Fibroblast of skin of left quadriceps (primary cell): ENCODE measurements at places on chromosomes 3 and 15.

DNA sequence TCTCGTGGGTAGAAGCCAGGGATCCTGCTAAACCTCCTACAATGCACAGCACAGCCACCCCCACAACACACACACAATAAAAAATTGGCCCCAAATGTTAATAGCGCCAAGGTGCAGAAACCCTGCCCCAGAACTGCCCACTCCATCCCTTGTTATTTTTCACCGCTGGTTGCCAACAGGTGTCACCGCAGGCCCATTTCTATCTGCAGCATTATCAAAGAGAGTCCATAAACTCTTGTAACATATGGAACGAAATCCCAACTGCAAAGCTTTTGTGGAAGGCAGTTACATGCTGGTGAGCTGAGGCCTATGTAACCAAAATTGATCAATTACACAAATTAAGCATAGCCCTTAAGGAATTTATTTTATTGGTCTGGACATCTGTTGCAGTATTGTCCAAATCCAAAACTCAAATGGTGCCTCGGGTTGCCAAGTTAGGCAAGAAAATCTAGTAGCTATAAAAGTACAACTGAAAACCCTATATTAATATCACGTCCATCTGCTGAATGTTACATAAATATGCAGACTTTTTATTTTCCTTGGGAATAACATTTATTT lies 66.2 kb downstream of the SAMMSON start:
- DNase-seq, result no peak

GRCh38 chr3:78221300-78221699 lies 1181.4 kb downstream of the ROBO2 start:
- no peak for DNase-seq

- DNase-seq, result no peak
These were observed 33.4 kb downstream of the ETV5 start for GRCh38 chr3:186075489-186075888.

DNA sequence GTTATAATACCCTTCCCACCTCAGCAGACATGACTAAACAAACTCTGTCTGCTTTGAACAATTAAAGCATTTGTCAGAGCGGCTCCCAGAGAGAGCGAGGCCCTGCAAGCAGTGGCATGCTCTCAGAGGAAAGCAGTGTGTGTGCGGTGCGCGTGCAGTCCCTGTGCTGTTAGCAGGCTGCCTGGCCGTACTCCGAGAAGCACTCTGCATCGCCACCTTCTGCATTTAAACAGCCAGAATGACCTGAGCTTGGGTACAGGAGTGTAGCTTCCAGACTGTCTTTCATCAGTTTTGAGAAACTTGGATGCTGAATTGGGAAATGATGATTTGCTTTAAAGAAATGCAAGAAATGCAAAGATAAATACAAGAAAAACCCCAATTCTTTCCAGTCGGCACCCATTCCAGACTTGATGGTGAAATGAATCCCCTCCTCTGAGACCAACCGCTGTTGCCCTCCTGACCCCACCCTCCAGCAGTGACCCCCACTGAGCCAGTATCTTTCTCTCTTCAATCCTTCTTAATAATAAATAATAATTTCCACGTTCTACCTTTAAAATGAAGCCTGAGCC lies 113.5 kb downstream of the VGLL4 start:
- DNase-seq, result peak; percentile 94

- DNase-seq, result no peak
These were observed 3.4 kb downstream of the SELENOK start for GRCh38 chr3:53888232-53888631.

- peak; percentile 99 for DNase-seq
These were observed 440.7 kb upstream of the THBS1 start for GRCh38 chr15:39140060-39140604.

- DNase-seq, result peak; percentile 15
These were observed 49.4 kb upstream of the SYNPR start for GRCh38 chr3:63228677-63229076.

DNA sequence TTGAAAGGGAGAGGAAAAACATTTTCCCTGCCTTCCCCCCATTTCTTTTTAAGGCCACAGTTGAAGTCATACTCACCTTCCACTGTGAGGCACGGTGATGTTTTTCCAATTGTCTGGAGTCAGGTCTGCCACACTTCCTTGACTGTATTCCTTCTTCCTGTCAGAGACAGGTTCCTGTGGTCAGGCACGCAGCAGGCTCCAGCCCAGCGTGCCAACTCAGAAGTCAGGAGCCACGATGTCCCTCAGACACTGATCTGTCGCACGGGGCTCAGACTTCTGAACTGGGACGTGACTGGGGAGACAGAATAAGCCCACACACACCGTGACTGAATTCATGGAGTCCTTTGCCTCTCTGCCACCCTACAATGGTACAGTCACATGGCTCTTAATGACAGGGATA lies 41.2 kb upstream of the ADAMTS9 start:
- DNase-seq, result no peak

DNA sequence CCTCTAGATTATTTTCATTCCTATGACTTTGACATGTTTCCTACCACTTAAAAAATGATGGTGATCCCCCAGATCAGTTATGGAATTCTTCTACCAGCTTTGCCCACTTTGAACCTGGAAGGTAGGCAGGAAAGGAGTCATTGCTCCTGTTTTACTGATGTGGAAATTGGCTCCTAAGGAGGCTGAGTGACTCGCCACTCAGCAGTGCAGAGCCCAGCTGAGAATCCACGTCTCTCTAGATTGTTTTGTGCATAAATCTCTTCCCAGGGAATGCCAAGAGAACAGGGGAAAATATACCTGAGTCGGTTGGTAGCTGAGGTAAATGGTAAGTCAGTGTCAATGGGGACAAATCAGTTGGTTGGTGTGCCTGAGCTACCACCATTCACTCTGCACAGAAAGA lies 4.7 kb downstream of the LTF start:
- DNase-seq, result no peak

GRCh38 chr3:30225021-30225420 lies 381.4 kb upstream of the TGFBR2 start:
- no peak for DNase-seq

DNA sequence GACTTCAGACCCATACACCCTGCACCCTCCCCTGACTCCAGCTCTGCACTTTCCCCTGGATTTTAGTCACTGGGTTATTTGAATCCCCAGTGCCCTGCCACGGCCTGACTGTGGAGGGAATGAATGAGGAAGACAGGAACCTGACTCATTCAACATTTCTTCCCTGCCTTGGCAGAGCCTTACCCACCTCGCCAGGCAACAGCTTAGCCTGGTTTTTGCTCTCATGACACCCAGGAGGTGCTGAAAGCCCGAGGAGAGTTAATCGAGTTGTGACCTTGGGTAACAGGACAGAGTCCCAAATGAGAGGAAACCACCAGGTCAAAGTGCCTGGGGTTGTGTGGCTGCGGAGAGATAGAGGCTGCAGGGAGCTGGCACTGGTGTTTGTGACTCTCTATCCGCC lies 128.3 kb downstream of the SMAD6 start:
- DNase-seq, result no peak

DNA sequence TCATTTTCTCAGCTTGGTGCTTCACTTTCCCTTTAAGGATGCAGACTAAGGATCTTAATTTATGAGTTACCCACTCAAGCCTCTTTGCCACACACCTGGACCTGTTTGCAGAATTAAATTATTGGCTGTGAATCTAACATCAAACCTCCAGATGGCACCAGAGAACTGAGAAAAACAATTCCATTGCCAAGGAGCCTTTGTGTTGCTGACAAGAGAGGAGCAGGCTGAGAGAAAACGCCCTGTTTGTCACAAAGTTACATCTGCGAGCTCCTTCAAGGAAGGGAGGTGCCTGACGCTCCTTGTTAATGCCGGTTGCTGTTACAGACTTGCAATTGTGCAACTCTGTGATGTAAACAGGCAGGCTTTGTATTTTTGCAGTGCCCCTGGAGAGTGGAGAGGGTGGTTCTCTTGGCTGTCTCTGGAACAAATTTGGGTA lies 36.3 kb upstream of the TMC3 start:
- DNase-seq, result peak; percentile 61

GRCh38 chr3:100609963-100610362 lies 562 bp downstream of the ADGRG7 start:
- DNase-seq, result no peak

- DNase-seq, result no peak
These were observed 20.1 kb upstream of the ST3GAL6 start for GRCh38 chr3:98743071-98743470.

DNA sequence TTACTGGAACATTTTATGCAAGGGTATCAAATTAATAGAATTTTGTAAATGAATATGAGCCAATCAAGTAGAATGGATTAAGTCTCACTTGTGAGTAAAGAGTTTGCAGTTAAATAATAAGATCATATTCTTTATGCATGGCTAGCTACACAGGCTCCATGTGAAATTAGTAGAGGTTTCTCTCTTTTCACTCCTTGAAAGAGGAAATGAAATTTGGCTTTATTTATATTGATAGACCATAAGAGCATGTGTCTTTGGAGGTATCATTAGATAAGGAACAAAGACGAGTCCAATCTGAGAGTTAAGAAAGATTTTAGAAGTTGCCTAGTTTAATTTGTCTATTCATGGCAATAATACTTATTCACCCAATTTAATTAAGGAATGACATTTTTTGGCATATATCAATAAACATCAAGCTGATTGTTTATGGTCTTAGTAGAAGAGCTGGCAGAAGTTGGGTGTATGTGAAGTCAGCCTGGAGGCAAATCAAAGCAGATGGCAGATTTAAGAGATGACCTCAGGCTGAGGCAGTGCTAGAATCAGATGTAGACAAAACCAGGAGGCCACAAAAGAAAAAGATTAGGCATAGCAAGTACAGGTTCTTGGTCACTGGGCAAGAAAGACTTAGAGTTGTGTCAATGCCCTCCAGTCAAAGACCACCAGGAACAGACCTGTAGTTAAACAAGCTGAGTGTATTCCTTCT lies 406.5 kb upstream of the ARHGEF26 start:
- DNase-seq, result no peak

DNA sequence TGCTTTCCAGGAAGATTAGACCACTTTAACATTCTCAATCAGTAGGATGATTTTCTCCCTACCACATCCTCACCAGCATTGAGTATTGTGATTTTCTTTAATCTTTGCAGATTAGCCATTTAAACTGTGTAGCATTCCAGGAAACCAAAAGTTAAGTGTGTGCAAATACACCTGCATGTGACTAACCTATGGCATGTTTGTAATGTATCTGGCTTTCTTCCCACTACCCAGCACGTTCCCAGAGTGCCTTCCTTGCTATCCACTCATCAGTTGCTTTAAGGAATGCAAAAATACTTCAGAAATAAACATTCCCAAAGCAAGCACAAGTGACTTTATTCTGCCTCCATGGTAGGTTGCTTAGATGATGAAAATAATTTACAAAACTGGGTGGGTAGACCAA lies 74.2 kb downstream of the ATG7 start:
- DNase-seq, result no peak

DNA sequence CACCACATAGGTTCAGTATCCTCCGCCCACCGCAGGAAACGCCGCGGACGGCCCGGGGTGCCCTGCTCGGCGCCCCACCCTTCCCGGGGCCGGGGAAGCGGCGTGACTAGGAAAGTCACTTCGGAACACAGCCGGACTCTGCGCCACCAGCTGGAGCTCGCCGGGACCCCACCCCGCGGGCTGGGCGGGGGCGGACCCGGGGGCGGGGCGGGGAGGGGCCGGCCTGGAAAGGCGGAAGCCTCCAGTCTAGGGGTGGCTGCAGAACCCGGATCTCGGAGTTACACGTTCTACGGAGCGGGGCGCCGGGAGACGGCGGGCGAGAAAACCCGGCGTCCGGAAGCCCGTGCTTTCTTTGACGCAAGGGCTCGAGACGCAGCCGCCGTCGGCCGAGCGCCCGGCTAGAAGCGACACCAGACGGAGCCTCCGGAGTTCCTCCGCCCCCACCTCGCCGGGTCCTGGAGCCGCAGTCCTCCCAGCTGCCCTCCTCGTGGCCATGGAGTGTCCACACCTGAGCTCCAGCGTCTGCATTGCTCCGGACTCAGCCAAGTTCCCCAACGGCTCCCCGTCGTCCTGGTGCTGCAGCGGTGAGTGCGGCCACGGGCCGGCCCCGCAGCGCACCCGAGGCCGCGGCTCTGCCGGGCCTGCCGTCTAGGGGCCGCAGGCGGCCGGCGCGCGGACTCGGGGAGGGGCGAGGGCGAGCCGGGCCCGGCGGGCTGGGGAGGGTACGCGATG lies at the start of gene USP3:
Gene USP3 (plus strand): TSS at position 347 of the 732 bp plus-strand sequence. CDS start 147 bp downstream, at position 494.
- peak; percentile 93 for DNase-seq

DNA sequence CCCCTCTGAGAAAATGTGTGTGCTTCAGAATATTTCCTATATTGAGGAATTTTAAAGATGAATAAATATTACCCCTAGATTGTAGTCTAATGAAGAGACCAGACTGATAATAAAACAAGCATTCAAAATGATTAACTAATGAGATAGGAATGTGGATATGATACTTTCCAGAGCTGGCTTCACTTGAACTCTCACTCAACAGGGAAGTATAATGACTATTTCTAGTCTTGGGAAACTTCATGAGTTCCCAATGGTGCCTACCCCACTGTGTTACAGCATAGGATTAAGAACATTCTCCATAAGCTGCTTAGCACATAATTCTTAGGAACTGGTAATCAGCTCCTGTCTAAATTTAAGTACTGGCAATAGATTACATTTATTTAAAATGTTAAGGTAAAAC lies 261.5 kb upstream of the ZNF385D start:
- no peak for DNase-seq

GRCh38 chr3:99529265-99529664 lies 109.1 kb upstream of the COL8A1 start:
- DNase-seq, result no peak

GRCh38 chr15:62209322-62209721 lies 44.2 kb upstream of the C2CD4B start:
- no peak for DNase-seq

DNA sequence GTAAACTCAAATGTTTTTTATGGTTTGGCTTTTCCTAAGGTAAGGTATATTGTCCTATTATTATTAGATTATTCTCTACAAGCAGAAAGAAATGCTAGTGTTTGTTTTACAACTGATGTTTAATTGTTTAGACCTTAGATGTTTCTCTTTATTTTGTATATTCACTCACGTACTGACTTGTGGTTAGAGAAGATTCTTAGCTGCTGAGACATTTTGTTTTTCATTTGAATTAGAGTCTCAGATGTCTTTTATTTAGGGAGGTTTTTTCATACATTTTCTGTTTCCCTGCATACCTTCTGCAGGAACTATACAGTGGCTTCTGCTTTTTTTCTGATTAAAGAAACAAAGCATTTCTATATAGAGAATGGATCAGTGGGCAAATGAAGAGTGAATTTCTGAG lies 110.9 kb downstream of the MYRIP start:
- DNase-seq, result no peak

GRCh38 chr15:98968576-98968975 lies 39.0 kb downstream of the PGPEP1L start:
- no peak for DNase-seq

DNA sequence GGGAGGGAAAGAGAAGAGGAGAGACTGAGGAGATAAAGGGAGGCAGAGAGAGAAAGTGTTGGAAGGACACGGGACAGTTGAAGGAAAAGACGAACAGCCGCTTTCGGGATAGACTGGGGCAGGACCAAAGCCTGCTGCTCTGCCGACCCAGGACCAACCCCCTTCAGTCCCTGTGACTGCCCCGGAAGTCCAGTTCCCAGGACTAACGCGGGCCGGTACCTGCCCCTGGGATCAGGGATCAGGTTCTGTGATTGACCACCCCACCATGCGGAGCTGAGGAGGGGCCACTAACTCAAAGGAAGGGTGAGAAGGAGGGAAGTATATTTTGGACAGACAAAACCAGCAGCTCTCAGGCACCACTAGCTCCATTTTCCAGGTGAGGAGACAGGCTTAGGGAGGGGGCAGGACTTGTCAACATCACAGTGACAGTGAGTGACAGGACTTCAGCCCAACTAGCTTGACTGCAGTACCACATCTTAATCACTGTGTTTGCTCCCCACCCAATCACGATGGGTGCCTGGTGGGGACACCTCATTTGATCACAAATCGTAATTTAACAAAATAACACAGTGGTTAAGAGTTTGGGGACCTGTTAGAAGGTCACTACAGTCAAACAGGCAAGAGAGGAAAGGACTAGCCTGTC lies 9.8 kb upstream of the EPHB3 start:
- DNase-seq, result no peak
